ENCODE measurements at places on chromosomes 5 and 9.
A peak's percentile ranks its signal among the peaks of the same experiment; 100 is the strongest.

DNA sequence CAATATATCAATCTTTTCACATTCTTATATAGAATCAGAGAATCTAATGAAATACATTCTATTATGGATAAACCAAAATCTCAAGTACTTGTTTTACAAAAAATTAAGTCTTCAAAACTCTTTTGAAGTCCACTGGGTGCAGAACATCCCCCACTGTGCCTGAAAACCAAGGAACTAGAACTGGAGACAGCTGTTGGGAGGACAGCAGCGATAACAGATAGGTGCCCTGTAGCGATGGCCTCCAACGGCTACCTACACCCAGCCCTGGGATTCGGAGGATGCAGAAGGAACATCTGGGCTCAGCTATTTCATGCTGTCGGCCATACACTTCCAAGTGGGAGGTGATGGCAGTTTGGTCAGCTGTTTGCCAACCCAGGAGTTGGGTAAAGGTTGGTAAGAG is 129.3 kb upstream of the LHFPL2 start:
- no peak for DNase-seq

DNA sequence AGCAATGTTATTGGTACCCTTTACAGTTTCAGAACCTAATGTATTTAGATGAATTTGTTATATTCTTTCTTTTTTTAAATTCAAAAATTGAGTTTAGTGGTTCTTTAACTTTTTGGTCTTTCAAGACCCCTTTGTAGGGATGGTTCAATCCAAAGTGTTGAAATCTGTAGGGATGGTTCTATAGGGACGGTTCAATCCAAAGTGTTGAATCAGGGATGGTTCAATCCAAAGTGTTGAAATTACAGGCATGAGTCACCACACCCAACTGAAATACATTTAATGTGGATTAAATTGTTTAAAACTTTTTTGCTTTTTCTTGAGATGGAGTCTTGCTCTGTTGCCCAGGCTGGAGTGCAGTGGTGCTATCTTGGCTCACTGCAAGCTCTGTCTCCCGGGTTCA is 30.6 kb downstream of the SNX2 start:
- DNase-seq: no peak

DNA sequence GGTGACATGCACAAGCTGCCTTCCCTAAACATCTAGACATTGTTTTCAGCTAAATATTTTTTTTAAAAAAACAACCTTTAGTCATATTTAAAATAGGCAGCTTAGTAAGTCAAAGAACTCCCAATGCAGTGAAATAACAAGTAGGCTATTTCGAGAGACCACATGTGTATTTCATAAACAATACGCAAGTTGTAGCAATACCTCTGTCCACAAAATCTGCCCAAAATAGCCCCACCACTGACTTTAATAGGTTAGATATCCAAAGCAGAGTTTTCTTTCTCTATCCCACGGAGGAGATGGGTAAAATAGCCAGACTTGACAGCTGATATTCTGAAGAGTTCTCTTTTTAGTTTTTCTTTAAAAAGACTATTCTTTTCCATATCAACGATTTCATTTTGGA is 1.2 kb downstream of the SLC24A2 start:
- no peak for DNase-seq

- DNase-seq: no peak
Measured at GRCh38 chr9:87109231-87109631, 161.9 kb upstream of the GAS1 start.

DNA sequence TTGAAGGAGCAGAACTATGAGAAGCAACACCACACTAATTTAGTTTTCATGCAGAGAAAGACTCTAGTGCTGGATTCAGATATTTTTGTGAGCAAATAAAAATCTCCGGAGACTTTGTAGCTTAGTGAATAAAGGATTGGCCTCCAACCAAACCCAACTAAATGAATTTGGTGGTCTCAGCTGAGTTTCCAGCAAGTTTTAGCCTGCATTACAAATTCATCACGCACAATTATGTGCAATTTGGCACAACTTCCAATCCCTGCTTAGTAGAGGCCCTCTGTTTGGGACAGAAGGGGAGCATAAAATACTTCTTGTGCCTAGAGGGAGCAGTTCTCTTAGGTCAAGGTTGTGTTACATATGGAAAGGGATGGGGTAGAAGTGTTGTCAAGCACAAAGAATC is 112.3 kb upstream of the ADAMTSL1 start:
- no peak for DNase-seq

DNA sequence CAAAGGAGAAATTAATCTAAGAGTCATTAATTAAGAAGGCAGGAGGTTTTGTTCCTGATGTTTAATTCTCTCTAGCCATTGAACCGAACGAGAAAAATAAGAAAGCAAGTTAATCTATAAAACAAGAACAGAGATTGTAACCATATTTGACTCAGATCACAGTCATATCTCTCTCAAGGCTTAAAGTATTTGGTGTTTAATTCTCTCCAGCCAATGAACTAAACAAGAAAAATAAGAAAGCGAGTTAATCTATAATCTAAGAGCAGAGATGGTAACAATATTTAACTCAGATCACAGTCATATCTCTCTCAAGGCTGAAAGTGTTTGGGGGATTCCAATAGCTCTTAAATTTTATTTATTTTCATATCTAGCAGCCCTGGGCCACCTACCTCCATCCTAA is 74.4 kb upstream of the SHISAL2B start:
- DNase-seq: no peak

DNA sequence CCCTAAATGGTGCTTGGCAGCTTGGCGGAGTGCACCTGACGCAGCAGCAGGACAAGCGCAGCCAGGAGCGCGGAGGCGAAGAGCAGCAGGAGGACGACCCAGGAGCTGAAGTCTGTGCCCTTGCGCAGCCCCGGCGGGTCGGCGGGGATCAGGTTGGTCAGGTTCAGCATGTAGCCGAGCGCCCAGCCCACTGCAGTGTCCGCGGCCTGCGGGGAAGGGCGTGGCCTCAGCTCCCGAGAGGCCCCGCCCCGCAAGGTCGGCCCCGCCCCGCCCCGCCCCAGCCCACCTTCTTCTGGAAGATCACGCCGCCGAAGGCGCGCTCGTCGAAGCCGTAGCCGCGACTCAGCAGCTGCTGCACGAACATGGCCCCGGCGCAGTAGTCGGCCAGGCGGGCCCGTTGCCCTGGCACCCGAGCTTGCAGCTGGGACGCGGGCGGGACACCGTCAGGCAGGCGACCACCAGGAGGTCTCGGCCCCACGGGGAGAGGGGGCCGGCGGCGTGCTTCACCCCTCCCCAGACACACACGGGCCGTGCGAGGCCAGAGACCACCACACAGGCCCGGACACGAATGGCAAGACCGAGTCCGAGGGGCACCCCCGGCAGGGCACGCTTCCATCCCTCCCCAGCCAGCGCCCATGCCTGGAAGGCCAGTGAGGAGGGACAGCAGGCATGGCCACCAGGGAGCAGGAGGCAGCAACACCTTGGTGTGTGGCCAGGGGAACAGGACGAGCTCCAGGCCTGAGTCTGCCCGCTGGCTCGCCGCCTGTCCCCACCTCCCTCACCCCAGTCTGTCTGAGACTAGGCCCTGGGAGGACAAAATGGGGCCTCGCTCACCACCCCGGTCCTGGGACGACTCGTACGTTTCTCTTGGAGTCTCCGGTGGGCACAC is 2.9 kb upstream of the NPDC1 start:
- no peak for DNase-seq

- DNase-seq: no peak
Measured at GRCh38 chr5:76074487-76075065, 8.6 kb upstream of the SV2C start.

- DNase-seq: no peak
Measured at GRCh38 chr9:77935974-77936373, 95.6 kb downstream of the GNAQ start.

GRCh38 chr9:76911971-76912370 is 6.1 kb upstream of the PRUNE2 start:
- no peak for DNase-seq

DNA sequence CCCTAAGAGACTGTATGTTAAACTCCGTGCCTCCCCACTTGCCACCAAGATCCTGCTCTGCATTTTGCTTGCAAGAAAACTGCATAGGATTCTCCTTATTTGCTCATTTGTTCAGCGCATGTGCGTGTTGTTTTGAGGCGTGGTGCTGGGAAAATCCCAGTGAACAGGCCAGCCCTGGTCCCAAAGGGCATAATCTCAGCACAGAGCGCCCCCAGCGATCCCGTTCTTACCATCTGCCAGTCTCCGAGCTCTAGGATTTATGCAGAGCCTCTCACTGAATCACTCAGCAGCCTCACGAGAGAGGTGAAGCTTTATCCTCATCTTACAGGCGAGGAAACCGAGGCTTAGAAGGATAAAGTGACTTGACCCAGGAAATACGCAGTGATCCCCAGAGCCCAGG is 11.5 kb downstream of the PRRX2 start:
- DNase-seq: no peak

GRCh38 chr9:107784235-107784958 is 294.8 kb upstream of the KLF4 start:
- DNase-seq: no peak

DNA sequence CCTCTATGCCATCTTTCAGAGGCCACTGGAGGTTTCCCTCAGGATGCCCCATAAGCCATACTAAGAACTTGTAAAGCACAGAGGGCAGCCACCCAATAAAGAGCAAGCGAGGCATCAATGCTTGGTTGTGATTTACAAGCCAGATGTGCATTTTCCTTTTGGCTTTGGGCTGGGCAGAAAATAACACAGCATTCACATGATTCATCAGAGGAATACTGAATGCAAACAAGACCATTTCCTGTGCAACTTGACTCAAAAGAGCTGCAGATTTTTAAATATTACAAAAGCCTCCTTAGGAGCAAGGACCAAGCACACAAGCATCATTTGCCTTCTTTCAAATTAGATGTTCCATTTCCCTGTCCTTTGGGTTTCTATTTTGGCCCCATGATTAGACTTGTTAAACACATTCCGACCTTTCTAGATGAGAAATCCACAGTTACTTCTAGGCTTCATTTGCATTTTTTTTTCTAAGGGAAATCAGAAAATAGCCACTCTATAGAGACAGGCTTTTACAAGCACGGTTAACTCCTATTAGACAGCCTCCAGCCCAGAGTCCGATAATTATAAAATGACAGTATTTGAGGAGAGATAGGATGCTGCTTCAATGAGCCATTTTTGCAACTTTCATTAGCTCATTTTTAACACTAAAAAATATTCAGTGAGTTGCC is 207.8 kb downstream of the SEMA5A start:
- no peak for DNase-seq

GRCh38 chr9:90943341-90943740 is 141.7 kb downstream of the SYK start:
- DNase-seq: no peak

GRCh38 chr5:76332102-76332501 is 71.0 kb upstream of the IQGAP2 start:
- DNase-seq: no peak

DNA sequence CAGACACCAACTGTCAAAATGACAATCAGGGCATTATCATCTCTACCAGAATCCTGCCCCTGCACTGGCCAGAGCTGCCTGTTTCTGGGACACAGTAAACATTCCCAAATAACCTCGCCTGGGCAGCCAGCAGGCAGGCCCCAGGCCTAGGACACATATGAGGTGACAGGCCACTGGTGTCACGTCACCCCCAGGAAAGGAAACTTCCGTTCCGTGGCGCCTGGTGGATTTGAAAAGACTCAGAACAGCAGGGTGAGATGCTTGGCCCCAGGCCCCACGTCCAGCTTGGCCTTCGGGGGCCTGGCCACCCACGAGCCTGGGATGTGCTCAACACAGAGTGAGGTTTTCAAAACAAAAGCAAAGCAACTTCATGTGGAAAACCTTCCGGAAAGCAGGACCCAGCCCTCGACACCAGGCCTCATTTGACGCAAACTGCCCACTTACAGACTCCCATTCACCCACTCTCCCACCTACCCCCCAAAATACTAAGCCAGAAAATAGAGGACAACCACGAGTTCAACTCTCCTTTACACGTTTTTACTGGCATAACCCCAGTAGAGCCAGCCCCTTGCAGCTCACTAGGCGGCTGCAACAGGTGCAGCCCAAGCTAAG is 1.2 kb downstream of the SEMA4D start:
- DNase-seq: peak; percentile 30

DNA sequence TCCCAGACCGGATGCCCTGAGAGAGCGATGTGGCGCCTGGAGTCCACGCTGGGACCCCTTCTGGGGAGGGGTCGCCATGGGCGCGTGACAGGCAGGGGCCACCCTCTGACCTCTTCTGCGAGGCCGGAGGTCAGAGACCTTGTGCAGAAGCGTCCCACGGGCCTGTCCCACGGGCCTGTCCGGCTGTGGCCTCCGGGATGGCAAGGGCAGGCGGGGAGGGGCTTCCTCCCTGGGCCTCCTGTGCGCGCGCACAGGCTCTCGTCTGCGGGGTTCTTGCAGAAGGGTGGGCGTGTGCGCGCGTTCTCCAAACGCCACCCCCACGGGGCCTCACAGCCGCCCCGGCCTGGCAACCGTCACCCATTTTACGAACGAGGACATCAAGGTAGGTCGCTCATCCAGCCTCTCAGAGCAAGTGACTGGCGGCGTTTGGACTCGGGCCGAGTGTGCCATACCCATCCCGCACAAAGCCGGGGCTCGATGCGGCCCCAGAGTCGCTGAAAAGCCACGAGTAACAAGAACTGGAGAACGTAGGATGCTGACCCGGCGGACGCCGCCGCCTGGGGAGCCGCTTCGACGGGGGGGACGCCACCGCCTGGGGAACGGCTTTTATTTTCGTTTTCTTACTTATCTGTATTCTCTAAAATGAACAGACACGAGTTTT is 897 bp downstream of the AHRR start:
- DNase-seq: no peak

DNA sequence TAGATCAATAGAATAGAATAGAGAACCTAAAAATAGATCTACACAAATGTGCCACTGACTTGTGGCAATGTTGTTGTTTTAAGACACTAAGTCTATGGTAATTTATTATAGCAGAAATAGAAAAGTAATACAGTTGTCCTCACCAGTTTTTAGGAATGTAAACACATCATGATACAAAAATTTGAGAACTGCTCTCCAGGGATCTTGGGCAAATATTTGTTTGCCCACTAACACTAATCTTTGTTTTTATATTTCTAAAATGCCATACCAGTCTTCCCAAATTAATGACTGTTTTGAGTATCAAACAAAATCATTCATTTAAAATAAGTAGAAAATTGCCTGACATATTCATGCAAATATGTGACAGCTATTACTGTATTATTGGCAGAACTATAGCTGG is 297.6 kb downstream of the BRINP1 start:
- no peak for DNase-seq

DNA sequence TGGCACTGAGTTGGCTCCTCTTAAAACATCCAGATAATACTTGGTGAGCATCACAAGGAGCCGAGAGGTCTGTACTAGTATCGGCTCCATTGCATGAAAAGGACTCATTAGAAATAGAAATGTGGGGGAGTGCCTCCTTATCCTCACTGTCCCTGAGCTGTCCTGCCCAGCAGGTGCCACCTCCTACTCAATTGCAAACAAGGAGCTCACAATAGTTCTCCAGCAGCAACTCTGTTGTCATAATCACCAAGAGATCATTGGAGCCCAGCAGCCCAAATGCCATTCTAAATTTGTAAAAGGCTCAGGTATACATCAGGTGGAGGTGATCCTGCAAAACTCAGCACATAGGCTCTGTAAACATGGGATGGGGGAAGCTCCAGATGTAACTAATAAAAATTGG is 99.1 kb downstream of the PLK2 start:
- no peak for DNase-seq

GRCh38 chr5:1278656-1279442 is 16.0 kb downstream of the TERT start:
- no peak for DNase-seq

GRCh38 chr5:78003919-78004318 is 227.8 kb upstream of the TBCA start:
- DNase-seq: no peak
